Kidney capillary endothelial cell (primary cell): ENCODE measurements at places on chromosomes 1 and 21.

DNA sequence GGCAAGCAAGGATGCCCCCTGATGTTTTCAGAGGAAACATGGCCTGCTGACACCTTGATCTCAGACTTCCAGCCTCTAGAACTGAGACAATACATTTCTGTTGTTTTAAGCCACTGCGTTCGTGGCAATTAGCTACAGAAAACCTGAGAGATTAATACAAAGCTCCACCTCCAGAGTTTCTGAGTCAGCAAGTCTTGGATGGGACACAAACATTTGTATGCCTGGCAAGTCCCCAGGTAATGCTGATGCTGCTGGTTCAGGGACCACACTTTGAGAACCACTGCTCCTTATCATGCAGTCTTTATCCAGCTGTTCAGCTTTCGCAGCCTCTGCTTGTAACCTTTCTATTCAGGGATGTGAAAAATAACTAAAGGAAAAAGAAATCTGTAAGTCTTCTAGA lies 565.7 kb upstream of the PLXNA2 start:
- no peak for DNase-seq

DNA sequence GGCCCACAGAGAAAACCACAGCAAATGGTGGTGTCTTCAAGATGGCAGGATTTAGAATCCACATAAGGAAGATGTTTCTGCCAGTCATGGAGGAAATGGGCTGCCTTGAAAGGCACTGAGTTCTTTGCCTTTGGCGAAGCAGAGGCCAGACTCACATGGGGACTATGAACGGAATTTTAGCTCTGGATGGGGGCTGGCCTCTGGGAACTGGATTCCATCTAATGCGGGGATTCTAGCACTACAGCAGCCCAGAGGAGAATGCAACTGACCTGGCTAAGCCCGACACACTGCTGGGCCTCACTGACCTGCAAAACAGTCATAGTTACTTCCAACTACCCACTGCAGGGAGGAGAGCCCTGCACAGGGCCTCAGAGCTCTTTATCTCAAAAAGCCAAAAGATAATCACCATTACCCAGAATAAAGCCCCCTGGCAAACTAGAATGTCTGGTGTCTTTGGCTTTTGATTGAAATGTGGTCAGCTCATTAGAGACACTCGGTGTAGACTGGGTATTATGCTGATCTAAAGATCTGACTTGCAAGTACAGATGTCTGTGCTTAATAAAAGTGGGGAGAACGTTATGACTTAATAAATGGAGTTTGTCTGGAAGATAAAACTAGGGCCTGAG lies 11.6 kb downstream of the HCRTR1 start:
- no peak for DNase-seq

- DNase-seq, result peak; percentile 65
These were observed 10.6 kb downstream of the FCMR start for GRCh38 chr1:206911064-206911663.

- DNase-seq, result no peak
These were observed 16.2 kb downstream of the KCTD3 start for GRCh38 chr1:215583185-215583749.

GRCh38 chr1:110056285-110056683 lies 14.2 kb downstream of the ALX3 start:
- no peak for DNase-seq

- no peak for DNase-seq
These were observed 735 bp upstream of the BRINP3 start for GRCh38 chr1:190478149-190479049.

- no peak for DNase-seq
These were observed 8.3 kb downstream of the AHDC1 start for GRCh38 chr1:27595597-27595996.

- no peak for DNase-seq
These were observed 110.2 kb downstream of the CRYAA start for GRCh38 chr21:43278766-43279577.

DNA sequence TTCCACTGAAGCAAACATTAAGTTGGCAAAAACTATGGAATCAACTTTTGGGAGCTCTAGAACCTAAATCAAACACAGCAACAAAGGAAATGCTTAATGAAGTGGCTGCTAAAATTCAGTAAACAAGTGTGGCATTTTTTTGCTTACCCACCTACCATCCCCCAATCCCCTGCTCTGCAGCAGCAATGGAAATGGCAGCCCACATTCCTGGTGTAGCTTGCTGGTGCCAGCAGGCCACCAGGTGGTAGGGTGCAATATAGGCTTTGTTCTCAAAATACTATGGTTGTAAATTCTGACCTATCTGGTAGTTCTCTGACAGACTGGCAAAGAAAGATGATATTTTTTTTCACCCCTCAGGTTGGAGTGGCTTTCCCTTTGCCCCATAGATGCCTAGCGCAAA lies 42.8 kb downstream of the SHCBP1L start:
- no peak for DNase-seq

- DNase-seq, result no peak
These were observed 36.8 kb upstream of the PKN2 start for GRCh38 chr1:88647249-88647645.

DNA sequence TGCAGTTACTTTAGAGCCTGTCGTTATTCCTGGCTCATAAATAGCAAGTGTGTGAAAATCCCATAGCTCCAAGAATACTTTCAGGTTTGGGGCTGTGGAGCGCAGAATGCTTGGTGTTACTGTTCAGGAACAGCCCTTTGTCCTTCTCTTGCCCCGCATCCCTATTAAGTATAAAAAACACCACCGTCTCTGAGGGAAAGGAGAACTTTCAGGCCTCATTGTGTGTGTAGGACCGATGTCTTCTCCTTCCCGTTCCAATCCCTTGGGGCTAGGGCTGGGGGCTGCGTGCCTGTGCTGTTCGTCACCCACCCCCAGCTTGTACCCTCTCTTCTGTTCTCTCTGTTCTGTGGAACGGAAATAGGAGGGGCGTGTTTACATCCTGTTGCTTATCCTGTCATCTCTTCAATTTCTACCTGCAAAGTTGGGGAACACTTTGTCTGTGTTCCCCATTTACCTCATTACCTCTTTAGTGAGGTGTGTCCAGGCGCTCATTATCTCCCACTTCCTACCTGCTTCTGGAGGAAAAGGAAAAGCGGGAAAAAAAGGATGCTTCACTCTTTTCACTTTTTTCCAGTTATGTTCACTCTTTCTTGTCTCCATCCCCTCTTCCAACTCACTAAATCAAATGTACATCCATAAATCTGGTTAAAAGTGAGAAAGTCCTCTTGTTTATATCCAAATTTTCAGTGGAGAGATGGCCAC lies 788 bp upstream of the TXNIP start:
- DNase-seq, result no peak

DNA sequence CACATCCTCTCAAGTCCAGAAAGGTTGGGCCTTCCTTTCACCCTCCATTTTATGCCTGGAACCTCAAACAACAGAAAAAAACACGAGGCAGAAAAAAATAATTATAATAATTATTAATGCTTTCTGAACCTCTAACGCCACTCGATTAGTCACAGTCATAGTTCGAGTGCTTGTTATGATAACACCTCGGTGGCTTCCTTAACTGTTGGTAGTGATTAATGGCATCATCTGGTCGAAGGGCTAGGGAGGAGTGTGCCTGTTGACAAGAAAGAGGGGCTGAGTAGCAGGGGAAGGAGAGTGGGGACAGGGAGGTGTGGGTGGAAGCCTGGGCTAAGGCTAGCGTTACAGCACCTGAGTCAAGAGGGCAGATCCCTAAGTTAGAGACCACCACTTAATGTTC lies 21.3 kb upstream of the IL10 start:
- no peak for DNase-seq

DNA sequence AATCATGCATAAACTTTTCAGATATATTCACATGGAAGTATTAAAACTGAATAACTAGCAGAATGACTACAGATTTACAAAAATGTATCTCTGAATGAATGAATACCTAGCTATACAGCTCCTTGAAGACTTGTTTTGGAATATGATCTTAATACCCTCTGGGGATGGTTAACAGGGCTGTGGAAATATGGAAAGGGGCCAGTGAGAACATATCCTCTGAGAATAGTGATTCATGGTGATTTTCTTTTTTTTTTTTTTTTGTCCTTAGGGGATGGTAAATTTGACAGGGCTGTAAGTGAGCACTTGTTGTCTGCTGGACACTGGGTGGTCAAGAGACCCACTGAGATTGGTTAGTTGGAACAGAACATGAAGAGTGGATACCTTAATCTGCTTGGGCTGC lies 80.7 kb upstream of the HP1BP3 start:
- DNase-seq, result no peak

DNA sequence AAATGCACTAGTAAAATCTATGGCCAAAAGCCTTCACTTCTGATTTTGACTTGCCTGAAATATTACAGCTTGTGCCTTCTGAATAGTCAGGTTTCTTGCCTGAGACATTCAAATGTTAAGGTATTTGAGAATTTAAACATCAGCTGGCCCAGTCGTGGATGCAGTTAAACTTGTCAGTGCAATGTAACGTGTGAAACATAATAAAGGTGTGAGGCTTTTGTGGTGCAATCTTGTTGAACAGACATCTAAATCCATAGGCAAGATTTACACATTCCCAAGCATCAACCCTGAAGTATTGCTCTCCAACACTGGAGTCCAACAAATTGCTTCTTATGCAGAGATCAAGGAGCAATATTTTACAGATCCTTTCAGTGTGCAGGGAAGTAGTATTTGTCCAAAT lies 4.4 kb downstream of the CCN1 start:
- DNase-seq, result peak; percentile 57

DNA sequence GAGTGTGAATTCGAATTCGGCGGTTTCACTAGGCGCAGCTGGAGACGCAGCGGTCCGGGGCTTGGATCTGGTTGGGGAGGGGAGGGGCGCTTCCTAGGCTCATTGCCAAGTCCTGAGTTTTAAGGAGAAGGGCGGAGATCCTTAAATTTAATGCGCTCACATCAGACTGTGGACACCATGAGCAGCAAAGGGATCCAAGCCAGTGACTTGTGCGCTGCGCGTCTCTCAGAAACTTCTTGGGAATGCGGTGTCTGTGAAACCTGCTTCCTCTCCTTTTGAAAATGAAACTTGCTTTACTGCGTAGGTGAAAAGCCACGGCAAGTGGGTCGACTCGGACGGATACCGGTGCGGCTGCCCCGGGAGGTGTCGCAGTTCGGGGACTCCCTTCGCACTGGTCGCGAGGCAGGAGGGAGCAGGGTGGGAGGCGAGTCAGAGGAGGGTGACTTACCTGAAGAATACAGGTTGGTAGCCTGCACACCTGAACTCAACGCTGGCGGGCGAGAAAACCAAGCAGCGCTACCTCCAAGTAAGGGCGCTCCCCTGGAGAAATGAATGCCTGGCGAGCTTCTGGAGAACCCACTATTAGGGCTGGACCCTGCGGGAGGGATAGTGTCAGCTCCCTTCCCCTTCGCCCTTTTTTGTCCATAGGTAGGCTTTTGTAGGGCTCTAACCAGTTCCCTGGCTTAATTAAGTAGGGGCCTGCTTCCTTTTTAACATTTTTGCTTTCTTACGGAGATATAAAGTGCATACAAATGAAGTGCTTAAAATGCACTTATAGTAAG lies 992 bp downstream of the TENT5C start:
- no peak for DNase-seq

GRCh38 chr1:245495681-245496080 lies 340.9 kb downstream of the KIF26B start:
- no peak for DNase-seq
